HL-60 (cell line): ENCODE measurements at places on chromosomes 5 and 9.

- DNase-seq, result no peak
Measured at GRCh38 chr9:117395151-117395650, 19.7 kb downstream of the ASTN2 start.

- no peak for DNase-seq
Measured at GRCh38 chr9:23841304-23841703, 15.3 kb upstream of the ELAVL2 start.

GRCh38 chr9:122191584-122191983, 31.9 kb downstream of the MORN5 start:
- no peak for DNase-seq

- DNase-seq, result no peak
Measured at GRCh38 chr5:87572090-87572489, 159.4 kb upstream of the CCNH start.

GRCh38 chr9:34253460-34253837, 74.6 kb downstream of the UBAP1 start:
- no peak for DNase-seq

GRCh38 chr9:33306037-33306436, 15.7 kb downstream of the NFX1 start:
- DNase-seq, result no peak

DNA sequence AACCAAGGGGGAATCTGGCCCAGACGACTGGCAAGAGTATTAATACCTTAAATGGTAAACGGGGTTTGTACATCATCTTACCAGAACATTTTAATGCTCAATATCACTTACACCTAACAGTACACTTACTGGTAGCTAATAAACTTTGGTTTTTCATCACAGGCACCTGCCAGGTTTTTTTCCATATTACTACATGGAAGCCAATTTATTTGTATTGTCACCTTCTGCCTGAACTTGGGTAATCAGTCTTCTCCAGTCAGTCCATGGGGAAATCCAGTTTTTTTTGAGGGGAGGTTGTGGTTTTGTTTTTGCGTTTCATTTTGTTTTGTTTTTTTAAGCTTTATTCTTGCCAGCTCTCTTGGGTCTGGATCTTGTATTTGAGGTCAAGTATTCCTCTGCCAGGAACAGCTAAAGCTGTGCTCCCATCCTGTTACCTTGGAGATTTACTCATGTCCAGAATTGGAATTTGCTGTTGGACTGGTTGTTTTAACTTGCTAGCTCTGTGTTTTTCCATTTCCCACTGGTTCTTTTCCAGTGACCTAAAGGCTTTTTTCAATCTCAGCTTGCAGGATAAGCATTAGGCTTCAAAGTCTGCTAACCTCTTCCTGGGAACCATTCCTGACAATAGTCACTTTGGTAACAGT, 11.1 kb upstream of the NADK2 start:
- DNase-seq, result no peak
